Mesenteric fat pad (tissue), 1 donor: ENCODE measurements at places on chromosomes 1 and 21. TPM values are rescaled to one million over a fixed set of nuclear protein-coding genes. Genes with fewer than 3 reads are reported as not detected.

The PLA2G2F gene
- not detected for total RNA-seq

The MRPS21 gene
- total RNA-seq, result 48.0 TPM

The CELA2B gene
- total RNA-seq, result not detected

The ESPN gene
- total RNA-seq, result 0.80 TPM

The DISC1 gene
- total RNA-seq, result 13.0 TPM

The SLC35D1 gene
- total RNA-seq, result 7.4 TPM

The GBP2 gene
- total RNA-seq, result 45.9 TPM

The RNU1-2 gene
- total RNA-seq, result 6,165 TPM

The PRPF38B gene
- 32.0 TPM for total RNA-seq

The TMIGD3 gene
- total RNA-seq, result 13.7 TPM

The RPS6KA1 gene
- 28.3 TPM for total RNA-seq

The LCE2A gene
- total RNA-seq, result not detected

The RGS16 gene
- 25.0 TPM for total RNA-seq

DNA sequence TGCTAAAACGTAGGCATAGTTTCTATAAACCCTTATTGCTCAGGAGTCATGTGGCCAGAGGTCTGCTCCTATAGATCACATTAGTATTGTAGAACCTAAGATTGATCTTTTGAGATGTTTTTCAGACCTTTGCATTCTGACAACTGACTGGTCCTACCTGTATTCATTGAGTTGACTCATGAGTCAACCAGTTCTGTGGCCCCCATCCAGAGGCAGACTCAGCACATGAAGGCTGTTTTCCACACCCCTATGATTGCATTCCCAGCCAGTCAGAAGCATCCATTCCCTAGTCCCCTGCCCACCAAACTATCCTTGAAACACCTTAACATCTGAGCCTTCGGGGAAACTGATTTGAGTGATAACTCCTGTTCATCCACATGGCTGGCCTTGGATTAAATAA, 451.7 kb downstream of the SIPA1L2 start:
- no peak for DNase-seq

GRCh38 chr1:167426716-167427115, 91.6 kb downstream of the CD247 start:
- DNase-seq, result no peak

DNA sequence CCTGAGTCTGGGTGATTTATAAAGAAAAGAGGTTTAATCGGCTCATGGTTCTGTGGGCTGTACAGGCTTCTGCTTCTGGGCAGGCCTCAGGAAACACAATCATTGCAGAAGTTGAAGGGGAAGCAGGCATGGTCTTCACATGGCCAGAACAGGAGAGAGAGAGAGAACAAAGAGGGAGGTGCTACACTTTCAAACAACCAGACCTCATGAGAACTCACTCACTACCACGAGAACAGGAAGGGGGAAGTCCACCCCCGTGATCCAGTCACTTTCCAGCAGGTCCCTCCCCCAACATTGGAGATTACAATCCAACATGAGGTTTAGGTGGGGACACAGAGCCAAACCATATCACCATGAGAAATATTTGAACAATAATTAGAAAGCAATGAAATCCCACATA, 222.9 kb downstream of the FAM72C start:
- no peak for DNase-seq

- DNase-seq, result no peak
Observed at GRCh38 chr1:47608296-47608875, 170.5 kb downstream of the FOXD2 start.

- DNase-seq, result no peak
Observed at GRCh38 chr21:32888971-32889370, 117.4 kb upstream of the PAXBP1 start.

- no peak for DNase-seq
Observed at GRCh38 chr21:16302851-16303282, 573.1 kb downstream of the USP25 start.

DNA sequence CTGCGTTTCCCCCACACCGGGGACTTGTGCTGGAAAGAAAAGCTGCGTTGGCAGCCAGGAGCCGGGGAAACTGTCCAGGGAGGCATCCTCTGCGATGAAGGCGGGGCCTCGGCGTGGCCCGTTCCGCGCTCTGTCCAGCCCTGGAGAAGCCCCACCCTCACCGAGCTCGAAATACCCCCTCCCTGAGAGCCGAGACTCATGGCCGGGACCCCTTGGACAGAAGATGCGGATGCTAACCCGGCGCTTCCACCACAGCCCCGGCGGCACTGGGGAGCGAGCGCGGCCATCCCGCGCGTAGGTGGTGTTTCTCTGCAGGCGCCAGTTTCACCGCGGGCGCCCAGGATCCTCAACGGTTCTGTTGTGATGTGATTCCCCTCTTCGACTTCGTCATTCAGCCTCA, 31.6 kb downstream of the PDE9A start:
- no peak for DNase-seq

DNA sequence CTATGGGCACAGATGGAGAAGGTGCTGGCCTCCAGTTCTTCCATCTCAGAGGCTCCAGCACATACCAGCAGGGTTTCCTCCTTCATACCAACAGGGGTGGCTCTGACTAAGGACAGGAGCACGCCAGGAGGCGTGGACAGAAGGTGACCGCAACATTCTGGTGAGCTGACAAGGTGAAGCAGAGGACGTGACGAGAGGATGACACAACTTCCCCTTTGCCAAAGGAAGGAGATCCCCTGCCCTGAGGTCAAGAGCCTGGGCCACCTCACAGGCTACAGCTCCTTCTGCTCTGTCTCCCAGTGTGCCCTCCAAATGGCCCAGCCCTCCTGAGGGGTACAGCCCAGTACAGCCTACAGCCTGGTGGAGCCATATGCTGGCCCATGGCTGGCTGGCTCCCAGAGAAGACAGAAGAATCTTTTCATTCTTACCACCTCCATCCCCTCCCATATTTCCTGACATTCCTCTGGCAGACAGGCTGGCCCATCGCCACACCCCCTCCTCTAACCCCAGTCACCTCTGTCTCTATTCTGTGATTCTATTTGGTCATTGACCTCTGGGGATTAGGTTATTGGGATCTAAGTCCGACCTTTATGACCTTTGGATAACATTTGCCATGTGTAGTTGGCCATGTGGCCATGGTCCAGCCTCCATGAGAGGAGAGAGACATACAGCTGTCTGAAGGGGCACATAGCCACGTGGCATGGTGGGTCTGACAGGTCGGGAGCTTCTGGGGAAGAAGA, 5.1 kb upstream of the LAMB3 start:
- DNase-seq, result no peak

DNA sequence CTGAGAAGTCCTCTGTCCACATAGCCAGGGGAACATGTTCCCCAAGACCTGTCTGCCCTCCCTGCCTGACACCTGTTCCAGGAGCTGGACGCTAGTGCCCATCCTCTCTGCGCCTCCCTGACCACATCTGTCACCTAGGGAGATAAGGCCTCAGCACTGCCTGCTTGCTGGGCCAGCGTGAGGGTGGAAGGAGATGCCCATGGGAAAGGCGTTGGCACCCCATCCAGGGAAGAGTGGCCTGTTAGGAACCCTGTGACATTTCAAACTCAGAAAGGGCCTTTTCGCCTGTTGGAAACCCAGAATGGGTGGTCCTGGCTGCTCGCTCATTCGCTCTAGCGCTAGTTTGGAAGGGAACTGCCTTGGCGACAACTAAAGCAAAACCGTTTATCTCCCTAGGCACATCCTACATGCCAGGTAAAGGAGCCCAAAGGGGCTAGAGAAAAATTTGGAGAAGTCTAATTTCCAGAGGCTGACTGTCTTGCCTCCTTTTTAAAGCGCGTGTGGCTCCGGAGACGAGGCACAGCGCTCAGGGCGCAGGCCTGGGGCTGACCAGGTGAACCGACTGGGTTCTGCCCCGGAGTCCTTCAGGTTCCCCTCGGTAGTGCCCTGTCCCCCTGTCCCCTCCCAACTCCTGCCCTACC, 410 bp downstream of the ACTA1 start:
- DNase-seq, result no peak

GRCh38 chr1:37922767-37923550, 23.9 kb downstream of the INPP5B start:
- no peak for DNase-seq

DNA sequence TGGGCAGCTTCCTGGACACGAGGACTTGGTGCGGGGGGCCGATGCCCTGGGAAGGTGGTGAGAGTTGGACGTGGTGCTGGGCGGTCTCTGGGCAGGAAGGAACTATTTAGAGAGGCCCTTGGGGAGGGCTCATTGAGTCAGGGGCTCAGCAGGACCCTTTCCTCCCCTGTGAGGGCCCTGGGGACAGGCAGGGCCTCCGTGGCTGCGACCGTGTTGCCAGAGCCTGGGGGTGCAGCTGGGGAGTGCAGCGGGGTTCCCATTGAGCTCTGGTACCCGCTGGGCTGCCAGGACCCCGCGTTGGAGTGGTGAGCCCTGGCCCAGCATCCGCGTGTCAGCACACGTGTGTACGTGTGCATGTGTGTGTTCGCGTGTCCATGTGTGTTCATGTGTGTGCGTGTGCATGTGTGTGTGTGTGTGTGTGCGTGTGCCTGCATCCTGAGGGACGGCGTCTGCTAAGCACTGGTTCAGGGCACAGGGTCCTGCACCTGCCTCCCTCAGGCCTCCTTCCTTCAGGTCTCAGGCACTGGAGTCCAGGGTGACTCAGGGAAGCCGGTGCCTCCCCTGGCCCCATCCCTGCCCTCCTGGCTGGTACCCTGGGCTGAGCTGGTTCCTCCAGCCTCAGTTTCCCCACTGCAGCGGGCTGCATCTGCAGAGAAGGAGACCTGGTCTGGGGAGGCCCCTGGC, 10.7 kb downstream of the RNF223 start:
- no peak for DNase-seq

DNA sequence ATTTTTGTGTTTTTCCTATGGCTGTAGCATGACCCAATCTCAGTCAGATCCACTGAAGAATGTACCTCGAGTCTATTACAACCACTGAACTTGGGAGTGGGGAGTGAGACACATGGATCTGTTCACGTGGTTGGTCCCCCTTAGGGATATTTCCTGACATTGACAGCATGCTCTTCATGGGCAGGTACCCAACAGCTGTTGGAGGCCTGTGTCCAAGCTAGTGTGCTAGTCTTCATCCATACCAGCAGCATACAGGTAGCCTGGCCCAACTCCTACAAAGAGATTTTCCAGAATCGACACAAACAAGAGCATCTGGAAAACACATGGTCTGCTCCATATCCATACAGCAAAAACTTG, 34.2 kb upstream of the HSD3B1 start:
- no peak for DNase-seq

GRCh38 chr1:25392841-25393240, 27.8 kb downstream of the RHCE start:
- DNase-seq, result no peak

- DNase-seq, result no peak
Observed at GRCh38 chr1:197841883-197842553, 60.4 kb upstream of the C1orf53 start.

DNA sequence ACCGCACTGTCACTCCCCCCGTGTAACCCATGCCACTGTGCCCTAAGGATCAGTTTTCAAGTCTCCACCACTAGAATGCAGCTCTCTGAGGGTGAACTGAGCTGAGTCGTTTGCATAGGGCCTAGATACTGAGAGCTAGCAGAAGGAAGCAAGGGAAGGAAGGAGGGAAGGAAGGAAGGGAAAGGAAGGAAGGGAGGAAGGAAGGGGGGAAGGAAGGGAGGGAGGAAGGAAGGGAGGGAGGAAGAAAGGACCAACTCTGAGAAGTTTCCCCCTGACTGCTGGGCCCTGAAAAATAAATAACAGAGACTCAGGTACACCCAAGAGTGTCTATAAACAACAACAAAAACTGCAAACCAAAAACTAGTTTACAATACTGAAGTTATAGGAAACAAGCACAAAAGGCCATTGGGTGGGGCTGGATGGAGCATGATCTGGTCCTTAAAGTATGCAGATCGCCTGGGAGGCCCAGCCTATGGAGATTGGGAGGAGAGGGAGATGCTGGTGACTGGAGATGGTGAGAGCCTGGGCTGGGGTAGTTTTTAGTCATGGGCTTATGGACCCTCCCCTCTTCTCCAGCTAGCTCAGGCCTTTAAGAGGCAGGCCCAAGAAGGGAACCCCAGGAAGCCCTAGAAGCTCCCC, 1.7 kb upstream of the MRPS15 start:
- DNase-seq, result no peak
